HuH-7 (cell line): ENCODE measurements at places on chromosomes 11 and 22.

DNA sequence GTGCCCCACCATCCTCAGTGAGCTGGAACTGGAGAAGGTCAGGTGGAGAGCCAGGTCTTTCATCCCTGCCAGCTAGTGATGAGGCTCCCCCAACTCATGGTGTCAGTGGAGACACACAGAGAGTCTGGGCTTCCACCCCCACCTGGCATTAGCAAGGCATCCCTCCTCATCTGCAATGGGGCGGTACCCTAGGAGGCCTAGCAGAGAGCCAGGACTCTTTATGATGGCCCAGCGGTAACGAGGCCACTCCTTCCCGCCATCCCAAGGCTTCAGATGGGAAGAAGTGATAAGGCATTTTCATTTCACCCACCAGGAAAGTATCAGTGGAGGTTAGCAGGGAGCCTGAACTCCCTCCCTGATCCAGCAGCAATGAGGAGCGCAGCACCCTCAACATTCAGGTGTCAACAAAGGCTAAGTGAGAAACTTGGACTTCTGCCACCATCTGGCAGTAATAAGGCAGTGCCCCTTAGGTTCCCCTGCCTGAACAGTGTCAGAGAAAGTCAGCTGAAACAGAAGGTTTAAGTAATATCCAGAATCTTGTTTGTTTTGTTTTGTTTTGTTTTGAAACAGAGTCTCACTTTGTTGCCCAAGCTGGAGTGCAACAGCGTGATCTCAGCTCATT lies 40.5 kb upstream of the FBLN1 start:
- DNase-seq, result peak; percentile 69

DNA sequence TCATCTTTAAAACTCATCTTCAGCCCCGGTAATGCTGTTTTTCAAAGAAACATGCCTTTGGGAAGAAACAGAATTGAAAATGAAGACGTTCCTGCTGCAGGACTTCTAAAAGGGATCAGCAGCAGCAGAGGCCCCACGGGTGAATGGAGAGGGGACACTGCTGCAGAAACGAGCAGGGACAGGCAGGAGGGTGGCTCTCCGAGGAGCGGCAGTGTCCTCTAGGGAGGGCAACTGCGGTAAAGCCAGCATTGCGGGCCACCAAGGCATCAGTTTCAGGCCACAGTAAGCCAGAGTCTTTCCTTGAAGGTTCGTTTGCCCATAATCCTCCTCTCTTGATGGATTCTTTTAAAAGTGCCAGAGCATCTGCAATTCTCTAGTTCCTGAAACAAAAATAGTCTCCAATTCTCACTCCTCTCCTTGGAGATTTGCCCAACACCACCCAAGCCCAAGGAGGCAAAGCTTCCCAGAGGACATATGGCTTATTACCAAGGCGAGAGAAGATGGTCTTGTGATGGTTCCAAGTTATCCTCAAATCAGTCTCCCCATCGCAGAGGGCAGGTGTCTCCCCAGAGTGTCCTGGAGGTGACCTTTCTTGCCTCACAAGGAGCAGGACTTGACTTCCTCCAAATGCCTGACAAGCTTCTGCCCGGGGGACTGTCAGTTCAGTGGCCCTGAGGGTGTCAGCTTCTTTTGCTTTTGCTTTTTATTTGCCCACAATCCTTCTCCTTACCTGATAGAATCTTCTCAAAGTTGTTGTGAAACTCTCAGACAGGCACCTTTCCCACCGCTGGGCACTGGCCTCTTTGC lies 341.1 kb upstream of the B3GAT1 start:
- DNase-seq, result no peak

DNA sequence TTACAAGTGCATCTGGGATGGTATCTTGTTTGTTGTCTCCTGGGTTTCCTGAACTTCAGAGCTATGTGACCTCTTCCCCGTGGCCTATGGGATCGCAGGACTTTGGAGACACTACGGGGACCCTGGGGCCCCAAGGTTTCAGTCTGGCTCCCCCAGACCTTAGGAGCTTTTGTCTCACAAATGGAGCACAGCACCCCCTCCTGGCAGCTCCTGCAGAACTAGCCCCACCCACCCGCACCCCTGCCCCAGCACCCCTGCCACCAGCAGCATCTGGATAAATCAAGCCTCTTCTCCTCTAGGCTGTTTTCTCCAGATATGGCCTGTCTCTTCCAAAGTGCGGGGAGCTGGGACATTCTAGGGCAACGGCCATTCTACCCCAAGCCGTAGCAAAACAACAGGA lies 10.4 kb downstream of the RCOR2 start:
- peak; percentile 54 for DNase-seq

GRCh38 chr11:130037881-130038585 lies 31.7 kb upstream of the APLP2 start:
- DNase-seq, result peak; percentile 56
